NCI-H1105 treated with DMSO at 0.1 percent for 48 hours (cell line): ENCODE measurements at places on chromosomes 7 and 10.

GRCh38 chr7:95690367-95690947 is 81.9 kb upstream of the DYNC1I1 start:
- DNase-seq = peak; percentile 66

- no peak for DNase-seq
These were observed 17.4 kb upstream of the SLC35G1 start for GRCh38 chr10:93876381-93876780.

DNA sequence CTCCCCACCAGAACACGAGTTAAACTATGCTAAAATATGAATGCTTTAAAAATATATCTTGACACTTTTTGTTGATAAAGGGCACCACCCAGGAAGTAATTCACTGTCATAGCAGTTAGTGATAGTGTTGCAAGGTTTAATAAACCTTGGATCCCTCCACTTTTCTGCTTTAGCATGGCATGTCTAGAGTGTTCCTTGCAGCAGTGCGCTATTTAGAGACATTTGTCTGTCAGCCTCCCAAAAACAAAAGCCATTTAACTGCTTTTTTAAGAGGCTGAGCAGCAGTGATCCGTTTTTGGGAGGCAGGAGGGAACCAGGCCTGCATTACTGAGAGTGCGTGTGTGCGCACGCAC is 69.6 kb upstream of the RAB11FIP2 start:
- DNase-seq = no peak

DNA sequence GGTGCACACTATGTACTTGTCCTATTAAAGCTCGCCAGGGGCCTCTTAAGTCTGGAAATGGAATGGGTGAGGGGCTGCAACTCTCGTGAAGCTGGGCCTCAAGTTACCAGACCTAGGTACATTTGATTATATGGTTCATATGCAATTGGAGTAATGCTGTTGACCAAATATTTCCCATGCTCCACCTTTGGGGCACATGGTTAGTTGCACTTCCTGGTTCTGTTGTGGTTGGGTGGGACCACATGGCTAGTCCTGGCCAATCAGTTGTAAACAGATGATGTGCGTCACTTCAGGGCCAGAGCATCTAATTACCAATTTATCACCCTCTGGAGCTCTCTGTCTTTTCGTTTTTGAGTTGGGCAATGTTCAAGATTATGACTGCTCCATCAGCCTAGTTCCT is 39.5 kb upstream of the OPN4 start:
- DNase-seq = no peak

DNA sequence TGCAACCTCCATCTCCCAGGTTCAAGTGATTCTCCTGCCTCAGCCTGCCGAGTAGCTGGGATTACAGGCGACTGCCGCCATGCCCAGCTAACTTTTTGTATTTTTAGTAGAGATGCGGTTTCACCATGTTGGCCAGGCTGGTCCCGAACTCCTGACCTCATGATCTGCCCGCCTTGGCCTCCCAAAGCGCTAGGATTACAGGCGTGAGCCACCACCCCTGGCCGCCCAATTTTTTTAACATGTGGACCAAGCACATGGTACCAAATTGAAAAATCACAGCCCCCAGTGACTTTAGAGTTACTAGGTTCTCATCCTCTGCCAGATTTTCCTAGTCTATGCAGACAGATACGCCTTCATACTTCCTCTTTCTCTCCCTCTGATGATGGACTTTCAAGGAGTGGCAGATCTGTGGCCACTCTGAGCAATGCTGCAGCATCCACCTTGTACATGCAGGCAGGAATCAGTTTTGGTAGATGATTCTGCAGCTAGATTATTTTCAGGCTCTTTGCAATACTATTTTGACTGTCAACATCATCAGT is 34.0 kb upstream of the EZH2 start:
- no peak for DNase-seq

DNA sequence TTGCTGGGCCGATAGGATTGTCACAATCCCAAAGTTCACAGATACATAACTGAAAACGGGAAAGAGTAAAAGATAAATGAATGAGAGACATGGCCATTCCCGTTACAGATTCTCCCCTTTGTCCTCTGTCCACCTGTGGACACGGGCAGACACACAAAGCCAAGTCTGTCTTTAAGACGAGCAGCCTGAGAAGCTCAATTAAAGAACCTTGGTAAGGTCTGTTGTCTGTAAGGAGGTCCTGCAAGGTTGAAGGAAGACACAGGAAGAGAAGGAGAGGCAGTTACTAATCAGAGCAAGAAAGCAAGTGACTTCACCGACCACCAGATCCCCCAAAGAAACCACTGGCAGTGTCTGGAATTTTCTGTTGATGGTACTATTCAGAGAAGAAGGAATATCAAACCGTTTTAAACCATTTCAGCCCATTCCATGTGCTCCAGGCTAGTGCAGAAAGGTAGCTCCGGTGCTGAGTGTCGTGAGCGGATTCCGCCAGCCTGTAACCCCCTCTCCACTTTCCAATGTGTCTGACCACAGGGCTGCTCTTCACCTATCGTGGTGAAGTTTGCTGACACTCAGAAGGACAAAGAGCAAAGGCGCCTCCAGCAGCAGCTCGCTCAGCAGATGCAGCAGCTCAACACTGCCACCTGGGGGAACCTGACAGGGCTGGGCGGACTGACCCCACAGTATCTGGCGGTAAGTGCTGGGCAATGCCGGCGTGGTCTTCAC is 252.6 kb downstream of the CELF2 start:
- peak; percentile 54 for DNase-seq

- no peak for DNase-seq
These were observed 102.7 kb downstream of the CABCOCO1 start for GRCh38 chr10:61765176-61766087.

- no peak for DNase-seq
These were observed 87.2 kb upstream of the DUSP5 start for GRCh38 chr10:110410329-110411046.

GRCh38 chr7:16702441-16702840 is 51.1 kb upstream of the TSPAN13 start:
- DNase-seq = no peak

DNA sequence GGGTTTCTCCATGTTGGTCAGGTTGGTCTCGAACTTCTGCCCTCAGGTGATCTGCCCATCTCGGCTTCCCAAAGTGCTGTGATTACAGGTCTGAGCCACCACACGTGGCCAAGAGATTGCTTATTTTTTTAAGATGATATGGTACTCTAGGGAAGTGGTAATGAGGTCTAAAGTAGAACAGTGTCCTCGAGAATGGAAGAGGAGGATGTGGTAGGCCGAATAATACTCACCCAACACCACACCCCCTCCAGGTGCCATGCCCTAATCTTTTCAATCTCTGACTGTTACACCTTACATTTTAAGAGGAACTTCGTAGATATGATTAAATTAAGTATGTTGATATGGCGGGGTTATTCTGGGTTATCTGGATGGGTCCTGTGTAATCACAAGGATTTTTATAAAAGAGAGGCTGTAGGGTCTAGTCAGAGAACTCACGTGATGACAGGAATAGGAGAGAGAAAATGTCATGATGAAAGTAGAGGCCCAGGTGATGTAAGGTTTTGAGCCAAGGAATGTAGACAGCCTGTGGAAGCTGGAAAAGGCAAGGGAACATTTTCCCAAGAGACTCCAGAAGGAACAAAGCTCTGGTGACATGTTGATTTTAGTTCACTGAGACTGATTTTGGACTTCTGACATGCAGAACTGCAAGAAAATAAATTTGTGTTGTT is 29.5 kb downstream of the CDK13 start:
- no peak for DNase-seq

- no peak for DNase-seq
These were observed 36.5 kb downstream of the SKIDA1 start for GRCh38 chr10:21488957-21489446.

DNA sequence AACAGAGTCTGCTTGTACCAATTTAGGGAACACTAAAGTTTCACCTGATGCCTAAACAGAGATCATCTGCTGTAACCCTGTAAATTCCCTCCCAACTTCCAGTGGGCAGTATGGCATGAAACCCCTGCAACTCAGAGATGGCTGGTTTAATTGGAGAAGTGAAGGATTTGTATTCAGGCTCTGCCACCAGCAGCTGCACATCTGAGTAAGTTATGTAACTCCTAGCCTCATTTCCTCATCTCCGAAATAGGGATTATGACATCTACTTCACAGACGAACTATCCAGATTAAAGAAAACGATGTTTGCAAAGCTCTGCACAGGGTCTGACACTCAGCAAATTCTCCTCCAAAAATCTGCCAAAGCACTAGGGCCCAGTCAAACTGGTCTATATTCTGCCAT is 493.0 kb downstream of the KCNMA1 start:
- DNase-seq = no peak

GRCh38 chr10:64682043-64682442 is 1160.8 kb downstream of the REEP3 start:
- no peak for DNase-seq

DNA sequence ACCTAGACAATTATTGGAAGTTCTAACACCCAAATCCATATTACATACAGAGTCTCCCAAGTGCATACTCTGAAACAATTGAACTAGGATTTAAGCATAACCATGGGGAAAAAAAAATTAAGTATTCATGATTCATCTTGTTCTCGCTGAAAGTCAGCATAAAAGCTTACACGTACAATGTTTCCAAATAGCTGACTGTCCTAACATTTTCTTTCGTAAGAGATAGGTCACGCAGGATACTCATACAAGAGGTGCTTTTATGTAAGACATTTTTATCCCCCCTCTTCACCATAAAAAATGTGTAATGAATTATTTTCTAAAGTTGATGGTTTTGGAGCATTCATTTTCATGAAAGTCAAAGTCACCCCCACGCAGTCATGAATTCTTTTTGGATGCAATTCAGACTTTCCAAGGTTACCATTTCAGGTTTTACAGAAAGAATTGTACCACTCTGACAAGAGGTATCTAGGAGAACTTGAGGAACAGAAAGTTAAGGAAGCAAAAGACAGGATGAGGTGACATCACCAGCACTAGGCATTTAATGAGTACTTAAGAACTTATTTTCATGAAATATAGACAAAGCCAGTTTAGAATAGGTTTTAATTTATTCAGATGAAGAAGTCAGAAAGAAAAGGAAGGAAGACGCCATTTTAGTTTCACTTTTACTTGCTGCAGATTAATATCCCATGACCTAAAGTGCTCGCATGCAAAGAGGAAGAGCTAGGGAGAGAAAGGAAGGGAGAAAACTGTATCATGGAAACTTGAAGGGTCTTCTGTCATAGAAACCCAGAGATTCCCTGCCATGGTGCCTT is 55.8 kb downstream of the TMEM26 start:
- no peak for DNase-seq

DNA sequence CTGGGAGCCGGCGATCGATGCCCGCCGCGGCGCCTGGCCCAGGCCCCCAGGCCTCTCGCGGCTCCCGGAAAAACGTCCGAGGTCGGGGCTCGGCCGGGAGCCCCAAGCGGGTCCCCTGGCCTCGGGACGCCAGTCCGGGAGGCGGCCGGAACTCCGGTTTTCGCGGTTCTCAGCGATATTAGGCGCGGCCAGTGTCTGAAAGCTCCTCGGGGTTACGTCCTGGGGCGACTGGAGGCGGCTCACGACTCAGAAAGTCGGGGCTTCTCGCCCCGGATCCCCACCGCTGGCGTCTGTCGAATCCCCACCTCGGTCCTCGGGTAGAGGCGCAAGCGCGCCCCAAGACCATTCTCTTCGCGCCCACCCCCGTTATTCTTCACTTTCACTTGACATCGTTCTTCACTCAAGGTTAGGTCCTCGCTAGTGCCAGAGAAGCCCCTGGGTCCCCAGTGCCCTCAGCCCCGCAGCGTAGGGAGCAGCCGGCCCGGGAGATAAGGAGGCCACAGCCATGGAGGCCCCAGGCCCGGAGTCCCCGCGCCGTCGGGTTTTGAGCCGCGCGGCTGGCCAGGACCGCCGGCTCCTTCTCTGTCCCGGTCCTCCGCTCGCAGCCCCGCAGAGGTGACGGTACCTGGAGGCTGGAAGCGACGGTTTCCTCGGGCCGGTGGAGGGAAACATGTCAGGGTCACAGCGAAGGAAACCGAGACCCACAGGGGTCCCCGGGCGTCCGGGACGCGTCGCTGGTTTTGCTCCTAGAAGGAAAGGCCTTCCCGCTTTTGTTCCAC is 35.2 kb upstream of the EBLN1 start:
- DNase-seq = no peak

DNA sequence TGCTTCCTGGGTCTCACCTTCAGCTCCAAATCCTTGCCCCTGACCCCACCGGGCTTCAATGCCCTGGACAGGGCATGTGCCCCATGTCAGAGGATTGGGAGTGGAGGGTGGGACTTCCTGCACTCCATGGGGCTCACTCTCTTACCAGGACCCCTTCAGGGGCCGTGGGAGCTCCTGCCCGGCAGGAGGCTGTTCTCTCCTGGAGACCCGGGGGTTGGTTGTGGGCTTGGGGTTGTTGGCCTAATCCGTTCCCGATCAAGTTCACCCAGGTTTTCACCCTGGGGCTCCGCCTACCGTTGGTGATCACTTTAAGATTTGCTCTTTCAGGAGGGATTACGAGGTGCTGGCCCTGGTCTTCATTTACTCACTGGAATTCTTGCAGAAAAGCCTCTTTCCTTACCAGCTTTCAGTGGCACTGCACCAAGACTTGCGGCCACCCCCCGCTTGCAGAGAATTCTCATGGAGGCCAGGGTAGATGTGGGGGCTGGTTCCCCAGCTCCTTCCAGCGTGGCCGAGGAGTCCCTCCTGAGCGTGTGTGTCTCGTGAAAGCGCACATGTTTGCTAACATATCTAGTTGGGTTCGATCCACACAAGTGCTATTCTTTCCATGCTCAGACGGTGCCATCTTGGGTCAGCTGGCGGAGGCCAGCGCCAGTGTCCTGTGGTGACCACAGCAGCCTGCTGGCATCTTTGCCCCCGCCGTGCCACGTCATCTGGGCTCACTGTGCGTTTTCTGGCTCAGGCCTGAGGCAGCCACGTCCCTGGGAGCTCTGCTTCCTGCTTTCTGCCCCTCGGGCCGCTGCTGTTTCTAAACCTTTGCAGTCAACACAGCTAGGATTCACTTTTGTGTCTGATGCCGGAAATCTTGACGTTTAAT is 15.6 kb downstream of the PWWP2B start:
- DNase-seq = no peak

- DNase-seq = no peak
These were observed 79.2 kb downstream of the C7orf25 start for GRCh38 chr7:42832667-42833066.

- no peak for DNase-seq
These were observed 47.6 kb upstream of the PPIF start for GRCh38 chr10:79299397-79300241.

DNA sequence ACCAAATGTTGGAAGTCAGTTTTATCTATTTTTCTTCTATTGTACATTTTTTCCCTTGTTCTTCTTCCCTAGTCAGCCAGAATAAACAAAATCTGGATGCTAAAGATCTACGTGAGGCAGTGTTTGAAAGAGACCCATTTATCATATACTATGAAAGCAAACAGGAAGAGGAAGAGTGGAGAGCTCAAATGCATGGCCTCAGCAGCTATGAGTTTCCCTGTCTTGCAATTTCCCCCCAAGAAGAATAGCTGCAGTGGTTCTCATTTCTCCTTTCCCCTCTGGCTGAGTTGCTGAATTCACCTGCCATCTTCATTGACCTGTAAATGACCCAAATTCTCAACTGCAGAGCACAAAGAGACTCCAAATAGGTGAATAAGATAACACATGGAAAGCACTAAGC is 347.1 kb upstream of the NRP1 start:
- no peak for DNase-seq
